ENCODE measurements at places on chromosomes 11 and 22.

DNA sequence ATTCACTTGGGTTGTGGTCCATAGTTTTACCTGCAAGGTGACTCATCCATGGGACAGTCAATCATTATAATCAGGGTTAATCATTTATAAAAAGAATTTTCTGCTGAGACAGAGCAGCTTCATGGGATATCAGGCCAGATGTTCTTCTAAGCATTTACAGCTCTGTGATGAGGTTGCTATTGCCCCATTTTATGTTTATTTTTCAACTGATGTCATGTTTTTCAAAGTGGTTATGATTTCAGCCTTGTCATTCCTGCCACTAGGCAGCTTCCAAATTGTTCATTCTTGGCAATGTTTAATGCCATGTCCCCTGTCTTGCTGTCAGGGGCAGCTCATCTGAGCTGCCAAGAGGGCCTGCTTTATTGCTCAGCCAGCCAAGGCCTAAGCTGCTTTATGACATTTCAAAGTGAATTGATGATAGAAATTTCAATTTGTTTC, 35.9 kb upstream of the ZBED5 start:
- DNase-seq = no peak

DNA sequence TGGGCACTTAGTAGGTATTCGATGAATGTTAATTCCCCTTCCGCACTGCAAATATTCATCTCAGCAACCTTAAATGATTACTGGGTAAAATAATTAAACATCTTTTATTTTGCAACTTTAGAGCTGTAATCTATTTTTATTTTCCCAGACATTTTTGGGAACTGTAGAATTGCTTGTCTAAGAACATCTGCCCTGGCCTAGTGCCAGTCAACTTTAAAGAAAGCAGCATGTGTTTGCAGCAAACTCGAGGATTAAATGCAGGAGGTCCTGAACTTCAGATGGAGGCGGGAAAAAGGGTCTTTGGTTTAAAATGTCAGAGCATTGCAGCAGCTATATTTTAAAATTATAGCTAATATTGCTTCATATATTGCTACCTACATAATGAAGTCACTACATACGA, 190.0 kb downstream of the PGR start:
- DNase-seq = no peak

- DNase-seq = no peak
These were observed 14.0 kb upstream of the WDR74 start for GRCh38 chr11:62853279-62853965.

- DNase-seq = no peak
These were observed 56.1 kb downstream of the SYN3 start for GRCh38 chr22:33002035-33002434.

GRCh38 chr11:101487775-101488174, 96.0 kb downstream of the TRPC6 start:
- no peak for DNase-seq

DNA sequence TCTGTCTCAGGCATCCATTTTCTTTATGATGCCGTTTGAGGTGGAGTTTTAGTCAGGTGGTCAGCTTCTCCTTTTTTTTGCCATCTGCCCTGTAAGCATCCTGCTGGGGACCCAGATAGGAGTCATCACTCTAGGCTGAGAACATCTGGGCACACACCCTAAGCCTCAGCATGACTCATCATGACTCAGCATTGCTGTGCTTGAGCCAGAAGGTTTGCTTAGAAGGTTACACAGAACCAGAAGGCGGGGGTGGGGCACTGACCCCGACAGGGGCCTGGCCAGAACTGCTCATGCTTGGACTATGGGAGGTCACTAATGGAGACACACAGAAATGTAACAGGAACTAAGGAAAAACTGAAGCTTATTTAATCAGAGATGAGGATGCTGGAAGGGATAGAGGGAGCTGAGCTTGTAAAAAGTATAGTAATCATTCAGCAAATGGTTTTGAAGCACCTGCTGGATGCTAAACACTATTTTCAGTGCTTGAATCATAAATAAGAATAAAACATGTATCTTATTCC, 10.9 kb upstream of the HBE1 start:
- DNase-seq = no peak

GRCh38 chr11:79672786-79673185, 232.0 kb upstream of the TENM4 start:
- no peak for DNase-seq

DNA sequence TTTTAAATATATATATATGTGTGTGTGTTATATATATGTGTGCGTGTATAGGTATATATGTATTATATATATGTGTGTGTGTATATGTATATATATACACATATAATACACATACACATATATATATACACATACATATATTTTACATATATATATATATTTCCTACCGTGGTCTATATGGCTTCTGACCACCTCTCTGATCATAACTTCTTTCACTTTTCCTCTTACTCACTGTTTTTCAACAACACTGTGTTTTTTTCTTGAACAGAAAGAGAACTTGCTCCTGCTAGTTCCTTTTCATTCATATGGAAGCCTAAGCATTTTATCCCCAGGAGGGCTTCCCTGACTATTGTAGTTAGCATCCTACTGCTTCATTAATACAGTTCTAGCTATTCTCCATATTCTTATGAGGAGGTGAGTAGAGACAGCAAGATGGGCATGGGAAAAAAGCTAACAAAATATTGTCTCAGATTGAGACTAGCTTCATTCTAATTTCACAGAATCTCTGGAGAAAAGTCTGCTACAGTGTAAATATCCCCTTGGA, 38.5 kb upstream of the CTSC start:
- no peak for DNase-seq

DNA sequence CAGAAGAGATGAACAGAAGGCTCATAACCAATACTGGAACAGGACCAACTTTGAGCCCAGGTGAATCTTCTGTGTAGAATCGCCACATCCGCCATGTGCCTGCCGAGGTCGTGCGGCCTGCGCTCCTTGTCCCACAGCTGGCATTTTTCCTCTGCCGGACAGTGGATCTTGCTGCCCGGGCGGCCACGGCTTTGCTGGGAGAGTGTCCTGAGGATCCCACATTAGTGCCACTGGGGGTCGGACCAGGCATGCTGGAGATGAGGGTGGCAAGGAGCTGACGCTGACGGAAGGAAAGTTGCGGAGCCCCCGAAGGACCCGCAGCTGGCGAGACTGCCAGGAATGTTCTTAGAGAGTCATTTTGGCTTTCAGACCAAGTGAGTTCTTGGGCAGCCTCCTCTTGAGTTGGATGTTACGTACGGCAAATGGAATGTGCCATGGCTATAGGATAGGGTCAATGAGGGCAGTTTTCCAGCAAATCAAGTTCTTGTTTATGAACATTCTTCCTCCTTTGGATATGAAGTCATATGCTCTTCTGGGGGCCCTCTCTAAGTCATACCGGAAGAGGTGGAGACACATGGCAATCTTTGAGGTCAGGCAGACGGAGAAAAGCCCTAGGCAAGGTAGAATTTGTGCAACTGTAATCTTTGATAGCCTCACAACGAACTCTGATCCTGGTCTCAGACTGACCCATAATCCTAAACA, 57.4 kb upstream of the NUP160 start:
- no peak for DNase-seq

DNA sequence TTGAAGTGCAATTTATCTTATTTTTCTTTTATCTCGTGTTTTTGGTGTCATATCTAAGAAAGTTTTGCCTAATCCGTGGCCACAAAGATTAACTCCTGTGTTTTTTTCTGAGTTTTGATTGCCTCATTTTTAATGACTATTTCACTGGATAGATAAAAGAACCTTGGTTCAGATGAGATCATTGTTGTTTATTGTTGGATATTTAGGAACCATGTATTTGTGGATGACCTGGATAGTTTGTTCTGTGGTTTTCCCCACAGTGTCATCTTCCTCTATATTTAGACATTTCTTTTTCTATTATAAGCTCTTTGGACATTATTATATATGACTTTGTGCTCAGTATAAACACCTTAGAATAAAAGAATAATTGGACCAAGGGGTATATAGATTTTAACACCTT, 37.2 kb downstream of the PPP6R3 start:
- DNase-seq = no peak

GRCh38 chr11:120715239-120715638, 203.7 kb downstream of the GRIK4 start:
- no peak for DNase-seq

DNA sequence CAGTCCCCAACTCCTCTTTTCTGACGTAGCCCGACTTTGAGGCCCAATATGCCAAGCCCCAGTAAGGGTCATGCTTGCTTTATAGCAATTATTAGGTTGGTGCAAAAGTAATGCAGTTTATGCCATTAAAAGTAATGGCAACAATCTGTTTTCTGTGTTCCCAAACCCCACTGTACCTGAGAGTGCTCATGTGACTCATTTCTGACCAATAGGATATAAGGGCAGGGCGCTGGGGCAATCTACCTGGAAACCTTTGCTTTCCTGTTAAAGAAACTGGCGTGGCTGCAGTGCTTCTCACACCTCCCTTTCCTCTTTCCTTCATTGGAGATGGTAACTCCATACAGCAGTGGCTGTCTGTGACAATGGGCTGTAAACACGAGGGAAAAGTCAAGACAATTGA, 78.9 kb upstream of the MPPED2 start:
- no peak for DNase-seq

- no peak for DNase-seq
These were observed 682.5 kb upstream of the ARHGAP42 start for GRCh38 chr11:100004541-100004940.

GRCh38 chr22:25602916-25603315, 38.4 kb downstream of the GRK3 start:
- DNase-seq = no peak

GRCh38 chr11:77150836-77151235, 22.8 kb downstream of the MYO7A start:
- DNase-seq = no peak

- DNase-seq = no peak
These were observed 38.3 kb downstream of the PIK3IP1 start for GRCh38 chr22:31253949-31254348.

DNA sequence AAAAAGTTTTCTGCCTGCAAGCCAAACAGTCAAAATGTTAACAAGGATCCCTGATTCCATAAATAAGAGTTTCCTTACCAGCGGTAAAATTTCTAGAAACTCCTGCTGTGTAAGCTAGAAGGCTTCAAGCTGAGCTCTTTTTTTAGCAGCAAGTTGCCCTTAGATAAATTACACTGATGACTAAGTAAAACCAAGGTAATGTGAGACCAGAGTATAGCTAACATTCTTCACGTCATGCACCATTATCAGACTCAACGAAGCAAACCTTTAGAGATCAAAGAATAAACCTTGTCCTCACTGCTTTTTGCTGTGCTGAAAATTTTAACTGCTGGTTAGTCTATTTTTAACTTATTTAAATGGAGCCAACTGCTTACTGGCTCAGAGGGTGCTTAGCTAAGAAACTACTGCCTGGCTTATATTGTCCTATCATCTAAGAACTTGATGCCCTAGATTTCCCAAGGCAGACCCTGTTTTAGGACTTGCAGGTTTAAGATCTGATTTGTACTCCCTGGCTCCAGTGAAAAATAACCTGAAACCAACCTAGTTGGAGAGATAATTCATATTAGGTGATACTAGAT, 900.7 kb downstream of the JRKL start:
- DNase-seq = no peak

GRCh38 chr11:86896441-86896841, 58.8 kb downstream of the FZD4 start:
- DNase-seq = no peak

DNA sequence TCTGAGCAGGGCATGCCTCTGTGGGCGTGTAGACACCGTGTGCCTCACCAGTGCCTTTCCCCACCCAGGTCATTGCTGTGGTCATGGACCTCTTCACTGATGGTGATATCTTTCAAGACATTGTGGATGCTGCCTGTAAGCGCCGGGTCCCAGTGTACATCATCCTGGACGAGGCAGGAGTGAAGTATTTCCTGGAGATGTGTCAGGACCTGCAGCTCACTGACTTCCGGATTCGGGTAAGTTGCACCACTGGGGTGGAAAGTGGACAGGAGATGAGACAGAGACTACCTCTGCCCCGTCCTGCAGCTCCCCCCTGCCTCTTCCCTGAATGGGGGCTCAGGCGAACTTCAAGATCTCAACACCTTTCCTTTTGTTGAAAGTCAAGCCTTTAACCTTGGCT, 24.3 kb downstream of the FAM83F start:
- no peak for DNase-seq

DNA sequence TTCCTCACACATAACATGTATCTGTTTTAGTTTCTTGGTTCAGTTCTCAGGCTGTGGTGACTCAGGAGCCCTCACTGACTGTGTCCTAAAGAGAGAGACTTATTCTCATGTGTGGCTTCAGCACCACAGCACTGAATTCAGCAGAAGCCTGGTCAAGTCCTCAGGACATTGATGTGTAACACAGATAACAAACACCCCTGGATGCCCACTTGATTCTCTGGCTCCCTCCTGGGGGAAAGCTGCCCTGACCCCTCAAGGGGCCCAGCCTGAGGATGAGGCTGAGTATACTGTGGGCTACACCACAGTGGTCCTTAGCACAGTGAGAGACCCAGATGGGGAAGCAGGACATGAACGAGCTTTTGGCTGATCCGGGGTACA, 87.2 kb upstream of the VPREB1 start:
- no peak for DNase-seq

GRCh38 chr11:46856605-46857343, 10.7 kb upstream of the CKAP5 start:
- DNase-seq = no peak

GRCh38 chr11:117290809-117291396, at the start of gene BACE1-AS:
Gene BACE1-AS (plus strand): TSS chr11:117291346.
- no peak for DNase-seq

GRCh38 chr11:130131961-130132850, 27.4 kb upstream of the ST14 start:
- no peak for DNase-seq

DNA sequence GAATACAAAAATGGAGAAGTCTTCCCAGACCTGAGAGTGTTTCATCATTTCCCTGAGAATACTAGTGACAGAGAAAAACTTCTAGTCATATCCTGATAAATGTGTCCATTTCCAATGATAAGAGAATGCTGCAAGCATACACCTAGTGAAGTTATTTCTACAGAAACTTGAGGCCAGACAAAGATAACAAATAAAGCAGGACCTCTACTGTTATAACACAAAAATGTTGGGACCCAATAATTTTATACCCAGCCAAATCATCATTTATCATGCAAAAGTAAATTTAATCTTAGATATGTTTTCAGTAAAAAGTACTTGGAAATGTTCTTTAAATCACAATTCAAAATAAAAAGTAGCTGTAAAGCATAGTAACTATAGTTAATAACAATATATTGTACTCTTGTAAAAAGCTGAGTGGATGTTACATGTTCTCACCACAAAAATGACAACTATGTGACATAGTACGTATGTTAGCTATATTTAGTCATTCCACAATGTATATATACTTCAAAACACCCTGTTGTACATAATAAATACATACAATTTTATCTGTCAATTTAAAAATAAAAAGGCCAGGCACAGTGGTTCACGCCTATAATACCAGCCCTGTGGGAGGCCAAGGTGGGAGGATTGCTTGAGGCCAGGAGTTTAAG, 12.6 kb downstream of the RRAS2 start:
- no peak for DNase-seq

GRCh38 chr11:65133724-65134123, 595 bp downstream of the SYVN1 start:
- no peak for DNase-seq

DNA sequence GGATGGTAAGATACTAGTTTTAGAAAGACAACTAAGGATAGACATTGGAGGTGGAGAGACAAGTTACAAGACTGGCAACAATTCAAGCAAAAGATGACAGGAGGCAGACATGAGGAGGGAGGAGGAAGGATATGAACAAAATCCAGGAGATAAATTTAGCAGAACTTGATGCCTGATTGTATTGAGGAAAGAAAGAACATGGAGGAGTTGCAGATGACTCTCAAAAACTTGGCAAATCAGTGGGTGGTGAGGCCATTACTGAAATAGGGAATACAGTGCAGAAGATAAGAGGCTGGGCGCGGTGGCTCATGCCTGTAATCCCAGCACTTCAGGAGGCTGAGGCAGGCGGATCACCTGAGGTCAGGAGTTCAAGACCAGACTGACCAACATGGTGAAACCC, 2.7 kb upstream of the UPB1 start:
- DNase-seq = no peak
